ENCODE measurements at places on chromosomes 7 and 10.

DNA sequence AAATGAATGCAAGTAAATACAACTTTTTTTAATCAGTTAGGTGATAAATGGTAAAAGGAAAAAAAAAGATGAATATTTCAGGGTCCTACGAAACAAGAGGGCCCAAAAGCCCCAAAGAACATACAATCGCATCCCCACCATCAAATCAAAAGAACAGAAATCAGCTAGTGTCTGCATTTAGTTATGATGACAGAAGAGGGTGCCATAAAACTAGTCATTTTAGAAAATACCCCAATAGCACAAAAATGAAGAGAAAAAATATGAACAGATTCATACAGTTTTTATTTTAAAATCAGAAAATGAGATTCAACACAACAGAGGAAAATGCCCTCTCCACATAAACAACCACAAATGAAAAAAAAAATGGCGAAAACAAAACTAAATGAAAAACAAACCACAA is 905.5 kb downstream of the REEP3 start:
- DNase-seq = no peak

DNA sequence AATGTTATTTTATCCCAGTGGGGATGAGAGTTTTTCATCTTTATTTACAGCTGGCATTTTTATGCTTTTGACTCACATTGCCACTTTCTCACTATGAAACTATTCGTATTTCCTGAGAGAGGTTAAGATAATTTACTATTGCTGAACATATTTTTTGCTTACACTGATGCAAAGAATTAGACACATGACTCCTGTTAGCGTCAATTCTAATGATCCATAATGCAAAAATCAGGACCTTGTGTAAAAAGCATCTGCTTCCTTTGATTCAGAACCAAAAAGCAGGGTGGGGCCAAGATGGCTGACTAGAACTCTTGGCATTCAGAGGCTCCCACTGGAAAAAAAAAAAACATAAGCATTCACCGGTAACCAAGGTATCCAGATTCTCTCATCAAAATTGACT is 464.8 kb downstream of the SEMA3D start:
- DNase-seq = no peak

GRCh38 chr10:15420858-15421257 is 49.8 kb upstream of the FAM171A1 start:
- DNase-seq = no peak

GRCh38 chr7:155467846-155468784 is 10.2 kb downstream of the EN2 start:
- DNase-seq = no peak

- no peak for DNase-seq
Measured at GRCh38 chr7:97120713-97121457, 3.4 kb downstream of the SDHAF3 start.

GRCh38 chr10:84607523-84607922 is 279.1 kb downstream of the CCSER2 start:
- no peak for DNase-seq

- DNase-seq = peak; percentile 20
Measured at GRCh38 chr7:26910221-26910620, 45.8 kb upstream of the SKAP2 start.

- DNase-seq = no peak
Measured at GRCh38 chr10:60978287-60979115, 34.5 kb upstream of the RHOBTB1 start.

DNA sequence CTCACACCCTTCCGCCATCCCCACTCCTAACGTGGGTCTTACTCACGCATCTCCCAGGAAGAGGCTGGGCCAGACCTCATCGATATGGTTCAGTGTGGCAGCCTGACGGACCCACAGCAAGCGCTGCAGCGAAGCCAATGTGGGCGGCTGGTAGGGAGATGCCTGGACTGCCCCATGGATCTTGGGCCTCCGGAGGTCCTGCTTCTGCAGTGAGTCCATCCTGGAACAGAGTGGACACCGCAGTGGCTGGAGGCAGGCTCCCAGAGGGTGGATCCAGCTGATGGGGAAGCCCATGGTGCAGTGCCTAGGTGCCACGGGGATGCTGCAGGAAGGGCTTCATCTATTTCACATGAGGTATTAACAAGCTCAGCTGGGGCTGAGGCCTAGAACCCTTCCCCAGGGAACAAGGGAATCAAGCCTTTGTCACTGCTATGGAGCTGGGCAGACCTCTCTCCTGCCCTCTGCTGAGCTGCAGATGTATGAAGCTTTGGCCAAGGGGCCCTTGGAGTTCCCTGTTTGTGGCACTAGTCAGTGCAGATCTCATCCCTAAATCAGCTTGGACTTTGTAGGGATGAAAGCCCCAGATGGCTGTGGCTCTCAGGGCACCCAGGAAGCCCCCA is 13.7 kb upstream of the SAMD8 start:
- DNase-seq = no peak

GRCh38 chr7:1942243-1942940 is 272.3 kb downstream of the ELFN1 start:
- DNase-seq = no peak

GRCh38 chr7:158324397-158325360 is 262.9 kb downstream of the PTPRN2 start:
- no peak for DNase-seq

DNA sequence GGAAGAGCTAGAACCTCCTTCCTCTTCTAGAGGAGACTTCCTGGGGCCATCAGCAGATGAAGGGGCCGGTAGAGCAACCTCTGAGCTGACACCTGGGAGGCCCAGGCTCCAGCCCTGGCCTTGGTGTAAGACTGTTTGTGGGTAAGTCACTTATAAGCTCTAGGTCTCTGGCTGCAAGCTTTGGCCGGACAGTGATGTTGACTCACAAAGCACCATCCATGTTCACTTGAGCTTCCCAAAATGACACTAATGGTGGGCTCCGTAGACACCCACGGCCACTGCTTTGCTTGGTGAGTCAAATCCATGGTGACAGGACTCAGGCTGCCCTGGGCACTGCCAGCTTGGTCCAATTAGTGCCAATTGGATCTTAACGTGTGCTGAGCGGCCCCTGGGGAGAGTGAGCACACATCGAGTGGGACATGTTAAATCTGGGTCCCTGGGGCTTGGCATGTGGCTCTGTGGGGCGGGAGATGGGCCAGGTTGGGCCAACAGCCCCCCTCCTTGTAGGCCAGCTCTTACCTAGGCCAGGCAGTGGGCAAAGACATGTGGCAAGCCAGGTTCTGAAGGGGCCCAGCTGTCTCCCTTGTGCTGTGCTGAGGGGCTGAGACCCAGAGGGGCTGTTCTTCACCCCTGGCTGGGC is 16.7 kb downstream of the NEURL1 start:
- no peak for DNase-seq

DNA sequence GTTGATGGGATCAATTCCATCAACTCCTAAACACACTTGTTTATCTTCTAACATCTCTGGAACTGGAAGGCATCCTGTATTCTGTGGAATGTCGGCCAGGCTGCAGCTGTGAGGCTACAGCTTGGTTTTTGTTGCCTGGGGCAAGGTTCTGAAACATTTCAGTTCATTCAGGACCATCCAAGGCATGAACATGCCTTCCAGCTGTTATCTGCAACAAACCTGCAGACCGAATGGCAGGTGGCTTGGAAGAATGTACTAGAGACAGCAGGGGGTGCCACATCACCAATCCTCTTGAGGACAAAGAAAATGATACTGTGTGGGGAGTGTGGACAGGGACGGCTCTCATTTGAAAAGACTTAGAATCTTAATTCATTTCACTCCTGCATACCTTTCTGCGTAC is 12.4 kb downstream of the PAPOLB start:
- DNase-seq = peak; percentile 66

DNA sequence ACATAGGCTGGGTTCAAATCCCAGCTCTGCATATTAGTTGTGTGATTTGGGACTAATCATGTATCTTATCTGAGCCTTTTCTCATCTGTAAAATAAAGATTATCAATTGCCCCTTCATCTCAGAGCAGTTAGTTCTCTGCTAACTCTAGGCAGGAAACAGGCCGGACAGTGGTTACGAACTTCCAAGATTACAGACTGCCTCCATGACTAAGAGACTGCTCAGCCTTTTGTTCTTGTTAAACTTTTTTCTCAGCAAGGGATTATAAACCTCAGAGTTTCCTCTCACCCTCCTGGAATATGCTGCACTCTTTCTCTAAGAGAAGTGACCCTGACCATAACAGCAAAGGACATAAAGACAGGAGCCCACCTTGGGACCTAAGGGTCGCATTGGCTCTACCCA is 52.5 kb upstream of the NFKB2 start:
- no peak for DNase-seq

DNA sequence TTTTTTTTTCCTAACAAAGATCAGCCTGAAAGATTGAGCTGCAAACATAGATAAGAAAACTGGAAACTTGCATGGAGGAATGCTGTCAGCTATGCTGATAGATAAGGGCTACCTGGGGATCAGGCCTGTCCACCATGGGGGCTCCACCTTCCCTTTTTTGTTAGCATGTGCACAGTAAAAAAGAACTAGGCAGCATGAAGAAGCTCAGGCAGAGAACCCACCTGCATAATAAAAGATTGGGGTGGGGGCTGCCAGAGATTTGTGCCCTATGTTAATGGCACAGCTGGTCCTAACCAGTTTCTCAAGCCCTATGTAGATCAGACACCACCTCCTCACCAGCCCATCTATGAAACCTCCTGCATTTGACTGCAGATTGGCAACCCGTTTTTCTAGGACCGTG is 45.4 kb upstream of the CACNB2 start:
- DNase-seq = no peak

DNA sequence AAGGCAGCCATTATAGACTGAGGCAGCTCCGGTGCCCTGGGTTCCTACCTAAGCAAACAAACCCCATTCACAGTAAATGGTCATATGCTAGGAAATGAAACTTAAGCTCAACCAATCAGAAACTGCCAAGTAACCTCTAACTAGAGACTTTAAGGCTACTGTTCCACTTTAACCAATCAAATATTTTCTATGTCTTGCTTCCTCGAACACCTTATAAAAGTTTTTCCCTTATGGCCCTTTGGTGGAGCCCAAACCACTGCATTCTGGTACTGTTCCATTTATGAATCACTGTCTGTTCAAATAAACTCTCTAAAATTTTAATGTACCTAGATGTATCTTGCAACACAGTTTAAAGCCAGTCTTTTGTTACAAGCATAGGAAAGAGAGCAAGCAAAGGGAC is 361.1 kb downstream of the HGF start:
- DNase-seq = no peak

- DNase-seq = no peak
Measured at GRCh38 chr10:115974351-115974750, 298.7 kb downstream of the GFRA1 start.

DNA sequence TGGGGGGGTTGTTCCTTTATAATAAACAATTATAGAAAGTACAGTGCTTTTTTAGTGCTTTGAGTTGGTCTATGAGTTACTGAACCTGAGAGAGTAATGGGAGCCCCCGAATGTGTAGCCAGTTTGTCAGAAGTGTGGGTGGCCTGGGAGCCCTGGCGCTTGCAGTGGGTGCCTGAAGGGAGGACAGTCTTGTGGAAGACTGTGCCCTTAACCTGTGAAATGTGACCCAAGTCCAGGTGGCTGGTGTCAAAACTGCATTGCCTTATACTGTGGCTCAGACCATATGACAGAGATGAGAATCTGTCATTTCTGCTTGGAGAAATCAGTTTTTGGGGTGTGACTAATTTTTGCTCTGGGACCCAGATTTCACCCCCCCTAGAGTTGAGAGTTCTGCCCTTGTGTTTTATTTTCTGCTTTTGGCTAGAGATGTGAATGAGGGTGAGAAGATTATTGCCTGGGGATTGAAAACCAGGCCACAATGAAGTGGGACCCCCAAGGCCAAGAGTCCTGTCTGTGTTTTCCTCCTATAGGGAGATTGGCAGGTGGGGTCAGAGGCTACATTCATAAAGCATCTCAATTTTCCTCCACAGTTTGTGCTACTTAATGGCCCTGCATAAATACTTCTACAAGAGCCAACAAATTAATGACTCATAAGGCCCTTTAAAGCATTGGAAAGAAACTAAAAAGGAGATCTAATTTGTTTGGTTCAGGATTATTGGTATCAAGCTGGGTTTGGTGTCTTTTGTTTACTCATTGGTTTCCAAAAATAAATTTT is 24.1 kb upstream of the CARD11 start:
- no peak for DNase-seq

DNA sequence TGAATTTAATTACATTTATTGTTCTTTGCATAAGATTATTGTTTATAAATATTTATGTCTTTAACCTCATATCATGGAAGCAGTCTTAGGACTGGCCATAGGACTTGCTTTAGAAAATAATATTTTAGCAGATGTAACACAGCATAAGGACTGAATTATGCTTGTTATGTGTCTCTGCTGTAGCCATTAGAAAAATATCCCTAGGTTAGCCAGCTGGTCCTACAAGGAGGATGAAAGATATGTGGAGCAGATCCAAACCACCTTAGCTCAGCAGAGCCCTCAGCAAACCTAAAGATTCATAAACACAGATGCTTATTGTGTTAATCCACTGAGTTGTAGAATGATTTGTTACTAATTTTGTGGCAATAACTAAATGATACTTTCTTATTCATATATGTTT is 166.0 kb upstream of the COL1A2 start:
- DNase-seq = no peak

DNA sequence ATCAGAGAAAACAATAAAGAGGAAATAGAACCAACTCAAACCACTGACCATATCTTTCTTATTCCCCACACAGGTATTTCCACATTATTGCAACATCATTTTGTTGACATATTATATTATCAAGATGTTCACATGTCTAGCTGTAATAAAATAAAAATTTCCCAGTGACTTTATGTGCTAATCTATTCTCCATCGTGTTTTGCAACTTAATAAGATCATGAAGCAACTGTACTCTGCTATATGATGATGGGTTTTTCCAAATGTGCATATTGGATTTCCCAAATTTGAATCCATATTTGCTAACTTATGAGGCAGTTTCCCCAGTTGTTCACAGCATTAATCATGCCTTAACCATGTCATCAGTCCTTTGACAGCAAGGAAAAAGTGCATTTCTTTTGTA is 127.8 kb downstream of the ITGB8 start:
- no peak for DNase-seq

DNA sequence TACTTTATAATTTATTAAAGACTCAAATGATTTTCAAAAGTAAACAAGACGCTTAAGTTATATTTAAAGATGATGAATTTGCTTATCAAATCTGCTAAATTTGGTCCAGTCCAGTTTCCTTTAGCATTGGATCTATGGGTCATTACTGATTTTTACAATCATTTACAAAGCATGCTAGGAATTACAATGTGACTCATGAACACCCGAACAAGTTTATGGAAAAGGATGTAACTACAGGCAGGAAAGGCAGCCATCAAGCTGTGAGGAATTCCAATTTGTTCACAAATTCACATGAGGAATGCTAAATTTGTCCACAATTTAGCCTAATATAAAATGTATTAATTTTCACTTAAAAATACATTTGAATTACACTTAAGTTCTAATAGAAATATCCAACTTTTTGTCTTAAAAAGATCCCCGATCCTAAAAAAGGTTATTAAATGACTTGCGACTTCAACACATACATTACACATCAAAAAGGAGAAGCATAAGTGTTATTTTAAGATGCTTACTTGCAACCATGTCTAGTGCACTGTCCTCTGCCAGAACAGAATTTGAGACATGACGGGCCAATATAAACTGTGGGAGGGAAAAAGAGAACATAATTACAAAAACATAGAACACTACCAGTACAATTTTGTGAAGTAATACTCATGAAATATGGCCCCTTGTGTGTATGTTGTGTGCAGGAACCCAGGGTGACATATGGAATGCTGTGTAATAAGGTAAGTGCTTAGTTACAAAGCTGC is 194.2 kb upstream of the SLC26A5 start:
- no peak for DNase-seq

All from NCI-H460 (cell line).